ENCODE measurements at places on chromosomes 12 and 14.
A peak's percentile ranks its signal among the peaks of the same experiment; 100 is the strongest.

GRCh38 chr12:127785986-127786590, 480.9 kb upstream of the TMEM132C start:
- DNase-seq: no peak

DNA sequence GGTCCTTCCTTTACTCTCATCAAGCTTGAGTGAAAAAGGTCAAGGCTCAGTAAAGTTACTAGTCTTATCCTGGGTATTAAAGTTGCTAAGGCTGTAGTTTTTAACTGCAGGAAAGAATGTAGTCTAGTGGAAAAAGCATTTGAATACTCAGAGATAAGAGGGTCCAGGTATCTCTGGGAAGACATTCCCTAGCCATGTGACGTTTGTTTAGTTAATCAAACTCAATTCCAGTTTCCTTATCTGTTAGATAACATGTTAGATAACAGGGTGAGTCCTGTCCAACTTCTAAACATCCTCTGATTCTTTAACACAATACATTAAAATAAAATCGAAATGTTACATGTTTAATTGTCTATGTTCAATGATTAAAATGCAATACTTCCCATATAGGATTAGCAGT, 720.7 kb upstream of the LMO3 start:
- no peak for DNase-seq

DNA sequence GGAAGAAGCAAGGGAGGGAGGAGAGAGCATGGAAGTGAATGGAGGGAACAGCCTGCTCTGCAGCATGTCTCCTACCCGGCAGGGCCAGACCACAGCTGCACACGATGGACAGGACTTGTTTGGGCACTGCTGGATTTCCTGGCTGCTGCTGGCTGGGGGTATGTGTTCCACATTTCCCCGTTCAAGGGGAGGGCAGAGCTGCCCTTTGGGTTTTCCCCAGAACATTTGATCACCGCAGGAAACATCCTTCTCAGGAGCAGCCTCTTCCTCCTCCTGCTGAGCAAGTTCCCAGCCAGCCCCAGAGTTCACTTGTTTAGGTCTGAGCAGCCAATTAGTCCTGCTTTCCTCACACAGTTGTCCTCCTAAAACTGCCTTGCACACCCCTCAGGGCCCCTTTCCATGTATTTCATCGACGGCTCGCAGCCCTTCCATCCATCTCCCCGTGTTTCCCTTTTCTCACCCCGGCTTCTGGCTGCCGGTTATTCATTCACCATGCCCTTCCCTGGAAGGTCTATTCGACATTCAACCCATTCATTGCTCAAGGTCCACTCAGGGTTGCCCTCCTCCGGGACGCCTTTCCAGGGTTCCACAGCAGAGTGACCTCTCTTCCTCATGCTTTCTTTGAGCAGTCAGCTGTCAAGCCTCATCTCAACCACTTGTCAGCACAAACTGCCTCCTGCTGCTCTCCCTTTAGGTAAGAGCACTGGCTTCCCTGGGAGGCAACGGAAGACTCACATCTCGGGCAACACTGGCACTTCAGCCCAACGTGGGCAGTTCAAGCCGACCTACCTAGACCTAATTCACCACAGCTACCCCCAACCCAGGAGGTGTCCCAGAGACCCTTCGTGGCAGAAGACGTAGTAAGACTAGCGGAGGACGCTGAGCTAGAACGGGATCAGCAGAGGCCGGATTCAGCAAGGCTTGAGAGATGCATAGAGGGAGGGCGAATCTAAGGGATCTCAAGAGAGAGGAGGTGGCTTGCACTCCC, 20.1 kb upstream of the ANO2 start:
- DNase-seq: no peak

DNA sequence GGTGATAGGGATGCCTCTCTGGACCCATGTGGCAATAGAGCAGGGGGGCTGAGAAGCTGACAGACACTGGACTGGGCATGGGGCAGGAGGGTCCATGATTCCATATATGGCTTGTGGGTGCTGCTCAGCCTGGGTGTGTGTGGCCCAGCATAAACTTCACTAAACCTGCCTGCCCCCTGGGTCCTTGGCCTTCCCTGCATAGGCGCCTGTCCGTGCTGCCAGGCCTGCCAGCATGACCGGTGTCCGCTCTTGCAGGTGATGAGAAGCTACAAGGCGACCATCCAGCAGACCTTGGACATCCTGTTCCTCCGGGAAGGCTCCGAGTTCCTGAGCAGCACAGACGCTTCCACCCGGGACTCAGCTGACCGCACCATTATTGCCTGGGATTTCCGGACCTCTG, 61.6 kb downstream of the BEGAIN start:
- DNase-seq: peak; percentile 2

- no peak for DNase-seq
These were observed 150.0 kb upstream of the PLEKHA5 start for GRCh38 chr12:18979401-18980126.

DNA sequence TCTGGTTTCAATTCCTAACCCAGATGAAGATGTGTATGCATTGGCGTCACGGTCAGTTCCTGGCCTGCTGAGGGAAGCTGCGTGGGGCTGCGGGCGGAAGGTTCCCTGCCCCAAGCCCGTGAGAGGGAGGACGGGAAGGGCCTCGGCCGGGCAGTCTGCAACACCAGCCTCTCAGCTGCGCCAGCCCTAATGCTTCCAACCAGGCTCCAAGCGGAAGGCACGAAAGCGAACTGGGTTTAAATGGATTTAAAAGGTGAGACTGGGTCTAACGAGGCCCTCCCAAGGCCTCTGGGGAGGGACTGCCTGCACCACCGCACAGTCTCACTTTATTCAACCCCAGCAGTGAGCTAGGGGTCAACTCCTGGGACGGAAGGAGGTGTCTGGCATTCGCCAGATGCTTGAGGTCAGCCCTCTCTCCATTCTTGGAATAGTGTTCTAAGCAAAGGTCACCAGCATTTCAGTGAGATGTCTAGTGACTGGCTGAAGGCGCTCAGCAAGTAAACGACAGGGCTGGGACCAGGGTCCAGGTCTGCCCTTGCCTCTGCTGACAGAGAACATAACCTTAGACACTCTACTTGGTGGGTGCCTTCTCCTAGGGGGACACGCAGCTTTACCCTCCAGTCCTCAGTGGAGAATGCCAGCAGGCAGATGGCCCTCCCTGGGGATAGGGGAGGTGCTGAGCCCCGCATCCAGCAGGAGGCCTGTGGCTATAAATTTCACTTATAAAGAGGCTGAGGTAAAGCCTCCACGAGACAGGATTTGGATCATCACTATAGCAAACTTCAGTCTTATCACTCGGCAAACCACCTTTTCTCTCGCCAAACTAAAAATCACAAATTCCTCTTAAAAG, 92.2 kb downstream of the PIWIL1 start:
- no peak for DNase-seq

DNA sequence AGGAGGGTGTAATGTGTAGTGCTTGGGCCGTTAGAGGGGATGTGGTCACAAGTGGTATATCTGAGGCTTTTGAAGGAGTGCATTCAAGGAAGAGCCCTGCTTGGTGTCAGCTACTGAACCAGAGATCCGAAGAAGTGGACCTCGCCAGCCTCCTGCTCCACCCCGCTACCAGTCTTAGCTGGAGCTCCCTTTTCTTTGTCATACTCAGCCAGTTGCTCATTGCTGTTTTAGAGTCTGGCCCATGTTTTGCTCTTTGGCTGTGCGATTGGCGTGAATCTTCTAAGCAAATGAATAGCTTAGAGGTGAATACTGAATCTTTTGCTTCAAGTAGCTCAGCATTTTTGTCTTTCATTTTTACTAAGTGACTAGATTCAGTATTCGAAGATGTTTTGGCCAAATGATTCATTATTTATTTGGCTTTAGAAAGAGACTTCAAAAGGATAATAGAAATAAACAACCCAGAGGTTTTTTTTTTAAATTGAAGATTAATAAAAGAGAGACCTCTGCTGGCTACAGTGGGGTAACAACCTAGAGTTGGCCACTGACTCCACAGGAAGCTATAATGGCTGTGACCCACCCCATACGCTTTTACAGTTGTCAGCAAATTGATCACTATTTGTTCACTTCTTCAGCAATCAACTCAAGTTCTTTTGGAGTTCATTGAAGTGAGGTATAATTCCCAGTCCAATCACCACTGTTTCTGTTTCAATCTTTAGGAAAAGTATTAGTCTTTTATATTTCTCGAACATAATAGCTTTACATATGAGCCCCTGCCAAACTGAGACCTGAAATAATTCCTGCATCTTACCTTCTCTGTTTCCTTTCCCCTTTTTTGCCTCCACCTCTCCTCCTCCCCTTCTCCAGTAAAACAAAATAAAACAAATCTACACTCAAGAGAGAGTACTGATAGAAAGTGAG, 19.9 kb downstream of the CDKN1B start:
- no peak for DNase-seq

GRCh38 chr14:48983351-48983888, 602.8 kb downstream of the RPS29 start:
- no peak for DNase-seq

- peak; percentile 29 for DNase-seq
These were observed 210.0 kb downstream of the RASSF9 start for GRCh38 chr12:85626001-85626783.

DNA sequence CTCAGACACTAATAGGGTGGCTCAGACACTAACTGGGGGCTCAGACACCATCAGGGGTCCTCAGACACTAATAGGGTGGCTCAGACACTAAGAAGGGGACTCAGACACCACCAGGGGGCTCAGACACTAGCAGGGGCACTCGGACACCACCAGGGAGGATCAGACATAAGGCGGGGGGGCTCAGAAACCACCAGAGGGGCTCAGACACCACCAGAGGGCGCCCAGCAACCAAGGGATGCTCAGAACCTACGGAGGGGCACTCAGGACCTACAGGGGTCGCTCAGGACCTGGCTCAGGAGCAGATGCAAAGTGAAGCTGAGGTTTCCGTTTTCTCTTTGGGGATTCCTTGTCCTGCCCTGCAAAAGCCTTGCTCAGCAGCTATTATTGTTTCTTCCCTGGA, 448.5 kb downstream of the TMEM121 start:
- DNase-seq: no peak

GRCh38 chr12:106655577-106655976, 72.8 kb downstream of the RFX4 start:
- DNase-seq: no peak

GRCh38 chr14:94448071-94448808, 4.4 kb downstream of the SERPINA11 start:
- no peak for DNase-seq

- no peak for DNase-seq
These were observed 3.3 kb downstream of the SP1 start for GRCh38 chr12:53383258-53383657.

GRCh38 chr14:91727121-91727520, 4.8 kb downstream of the CATSPERB start:
- no peak for DNase-seq

DNA sequence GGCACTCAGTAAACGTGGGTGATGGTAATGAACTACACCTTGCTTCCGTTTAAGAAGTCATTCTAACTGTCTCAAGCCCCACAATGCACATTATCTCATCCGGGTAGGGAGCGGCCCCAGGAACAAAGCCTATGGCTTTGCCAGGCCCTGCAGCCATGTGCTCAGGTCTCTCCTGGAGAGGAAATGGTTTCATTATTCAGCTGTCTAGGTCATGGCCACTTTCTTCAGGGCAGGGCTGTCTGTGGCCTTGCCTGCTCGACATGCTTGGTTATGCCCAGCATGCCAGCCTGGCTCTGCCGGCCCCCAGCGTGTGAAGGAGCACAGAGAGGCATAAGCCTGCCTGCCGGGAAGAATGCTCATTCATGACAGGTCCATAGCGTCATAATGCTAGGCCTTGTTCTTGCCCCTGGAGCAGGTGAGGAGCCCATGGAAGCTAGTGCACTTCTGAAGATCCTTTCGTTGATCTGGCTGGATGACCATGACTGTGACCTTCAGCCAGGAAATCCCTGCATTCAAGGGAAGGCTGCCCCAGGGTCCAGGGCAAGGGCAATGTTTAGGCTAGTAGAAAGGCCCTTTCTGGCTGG, 26.3 kb upstream of the FOS start:
- DNase-seq: no peak

Measured in H4 (cell line).